NCI-H2171 treated with DMSO at 0.1 percent for 48 hours (cell line): ENCODE measurements at places on chromosomes 11 and 22.
A peak's percentile ranks its signal among the peaks of the same experiment; 100 is the strongest.

DNA sequence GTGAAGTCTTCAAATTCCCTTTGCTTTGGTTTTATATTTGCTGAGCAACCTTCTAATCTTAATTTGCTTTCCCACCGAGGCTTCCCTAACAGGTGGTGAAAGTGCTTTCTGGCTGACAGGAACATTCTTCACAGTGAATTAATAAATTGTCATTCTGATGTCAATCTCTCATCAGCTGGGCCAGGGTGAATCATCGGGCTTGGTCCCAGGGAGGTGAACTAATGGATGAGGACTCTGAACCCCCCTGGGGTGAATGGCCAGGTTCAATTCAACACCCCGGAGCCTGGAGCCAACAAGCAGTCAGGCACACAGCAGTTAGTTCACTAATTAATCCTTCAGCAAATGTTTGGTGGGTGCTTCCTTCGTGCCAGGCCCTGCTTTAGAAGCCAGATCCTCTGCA lies 155.4 kb upstream of the PDGFD start:
- DNase-seq, result no peak

- DNase-seq, result no peak
Measured at GRCh38 chr11:117997823-117998579, 11.8 kb downstream of the IL10RA start.

- peak; percentile 57 for DNase-seq
Measured at GRCh38 chr11:130454491-130455252, 6.2 kb downstream of the ADAMTS15 start.

- DNase-seq, result no peak
Measured at GRCh38 chr11:132349811-132350733, 979.7 kb downstream of the NTM start.

GRCh38 chr22:45602004-45602733 lies 69.5 kb upstream of the ATXN10 start:
- DNase-seq, result no peak

- DNase-seq, result no peak
Measured at GRCh38 chr22:36573815-36574363, 44.9 kb upstream of the EIF3D start.

- no peak for DNase-seq
Measured at GRCh38 chr11:94302776-94303175, 1.6 kb upstream of the IZUMO1R start.

- peak; percentile 2 for DNase-seq
Measured at GRCh38 chr11:106424111-106424510, 346.6 kb downstream of the AASDHPPT start.

DNA sequence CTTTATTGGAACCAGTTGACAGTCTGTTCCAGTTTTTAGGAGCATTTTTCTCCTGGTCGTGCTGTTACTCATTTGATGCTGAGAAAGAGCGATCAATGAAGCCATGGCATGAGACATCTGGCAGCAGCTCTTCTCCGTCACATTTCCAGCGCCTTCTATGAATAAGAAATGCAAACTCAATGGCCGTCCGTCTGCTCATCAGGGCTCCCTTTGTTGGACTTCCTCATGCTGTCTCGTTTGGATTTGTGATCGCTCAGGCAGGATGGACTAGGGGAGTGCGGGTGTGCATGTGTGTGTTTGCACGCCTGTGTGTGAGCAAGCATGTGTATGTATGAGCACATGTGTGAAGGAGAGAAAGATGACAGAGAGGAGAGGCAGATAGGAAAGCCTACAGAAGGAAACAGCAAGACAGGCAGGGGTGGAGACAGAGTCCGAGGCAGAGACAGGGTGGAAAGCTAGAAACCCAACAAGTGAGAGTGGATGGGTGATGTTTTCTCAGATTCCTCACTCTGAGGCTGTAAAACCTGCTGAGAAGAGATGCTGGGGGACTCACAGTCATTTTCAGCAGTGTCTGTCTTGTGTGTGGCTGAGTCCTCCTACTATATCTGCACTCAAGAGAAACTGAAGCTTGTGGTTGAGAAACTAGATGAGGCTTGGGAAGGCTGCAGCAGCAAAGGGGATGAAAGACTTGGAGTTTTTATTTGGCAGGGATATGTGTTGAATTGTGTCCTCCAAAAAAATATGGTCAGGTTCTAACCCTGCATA lies 56.0 kb upstream of the CLMP start:
- no peak for DNase-seq

DNA sequence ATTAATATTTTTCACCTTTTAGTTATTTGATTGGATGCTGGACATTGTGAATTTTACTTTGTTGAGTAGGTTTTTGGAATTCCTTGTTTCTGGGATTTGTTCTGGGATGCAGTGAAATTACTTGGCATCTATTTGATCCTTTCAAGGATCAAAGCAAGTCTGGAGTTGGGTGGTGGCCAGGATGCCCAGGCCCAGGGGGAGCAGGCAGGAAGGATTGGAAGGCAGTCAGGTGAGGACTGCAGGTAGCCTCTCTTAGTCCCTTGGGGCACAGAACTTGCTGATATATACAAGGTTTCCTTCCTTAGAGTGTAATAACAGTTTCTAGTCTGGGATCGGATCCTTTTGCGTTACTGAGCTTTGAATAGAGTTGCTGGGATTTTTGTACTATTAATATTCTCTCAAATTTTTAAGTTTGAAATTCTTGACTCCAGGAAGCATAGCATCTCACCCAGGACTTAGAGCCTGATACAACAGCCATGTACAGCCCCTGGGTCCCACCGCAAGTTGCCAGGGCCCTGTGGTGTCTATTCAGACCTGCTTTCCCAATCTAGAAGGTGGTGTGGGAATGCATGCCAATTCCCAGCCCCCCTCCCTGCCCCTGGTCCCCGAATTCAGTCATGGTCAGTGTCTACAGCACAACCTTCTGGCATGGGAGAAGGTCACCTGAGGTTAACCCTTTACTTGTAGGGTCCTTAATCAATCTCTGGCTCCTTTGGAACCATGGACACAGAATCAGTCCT lies 6.1 kb downstream of the ZNF74 start:
- no peak for DNase-seq

GRCh38 chr11:105718641-105719040 lies 108.8 kb downstream of the GRIA4 start:
- no peak for DNase-seq

DNA sequence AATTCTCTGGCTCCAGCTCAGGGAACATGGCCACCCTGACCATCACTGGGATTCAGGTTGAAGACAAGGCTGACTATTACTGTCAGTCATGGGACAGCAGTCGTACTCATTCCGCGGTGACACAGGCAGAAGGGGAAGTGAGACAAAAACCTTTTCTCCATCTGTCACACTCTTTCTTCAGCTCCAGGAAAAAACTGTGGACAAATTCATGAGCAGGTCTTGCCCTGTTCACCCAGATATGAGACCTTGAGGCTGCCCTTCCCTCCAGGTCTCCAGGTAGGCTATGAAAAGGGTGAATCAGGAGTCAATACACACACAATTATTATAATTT lies 39.4 kb upstream of the GGTLC2 start:
- DNase-seq, result no peak

DNA sequence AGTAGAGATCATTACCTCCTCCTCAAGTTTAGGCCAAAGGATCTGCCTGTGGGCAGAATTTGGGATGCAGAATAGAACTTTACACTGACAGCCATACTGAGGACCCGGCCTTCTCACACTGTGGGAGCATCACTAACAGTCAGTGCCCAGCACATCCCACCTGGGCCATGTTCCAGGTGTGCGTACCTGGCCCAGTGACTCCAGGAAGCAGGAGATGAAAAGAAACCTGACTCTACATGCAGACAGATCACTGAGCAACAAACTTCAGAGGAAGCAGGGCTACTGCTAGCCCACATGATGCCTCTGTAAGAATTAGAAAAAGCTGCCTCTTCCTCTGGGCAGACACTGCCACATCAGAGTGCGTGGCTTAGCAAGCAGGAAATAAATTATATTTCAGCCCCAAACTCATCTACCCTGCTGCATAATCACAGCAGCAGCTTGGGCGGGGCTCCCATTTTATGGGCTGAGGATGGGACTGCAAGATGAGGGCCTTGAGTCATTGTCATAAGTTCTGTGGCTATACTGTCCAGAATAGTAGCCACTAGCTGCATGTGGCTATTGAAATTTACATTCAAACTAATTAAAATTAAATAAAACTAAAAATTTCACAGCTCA lies 6.0 kb upstream of the LMO2 start:
- no peak for DNase-seq

DNA sequence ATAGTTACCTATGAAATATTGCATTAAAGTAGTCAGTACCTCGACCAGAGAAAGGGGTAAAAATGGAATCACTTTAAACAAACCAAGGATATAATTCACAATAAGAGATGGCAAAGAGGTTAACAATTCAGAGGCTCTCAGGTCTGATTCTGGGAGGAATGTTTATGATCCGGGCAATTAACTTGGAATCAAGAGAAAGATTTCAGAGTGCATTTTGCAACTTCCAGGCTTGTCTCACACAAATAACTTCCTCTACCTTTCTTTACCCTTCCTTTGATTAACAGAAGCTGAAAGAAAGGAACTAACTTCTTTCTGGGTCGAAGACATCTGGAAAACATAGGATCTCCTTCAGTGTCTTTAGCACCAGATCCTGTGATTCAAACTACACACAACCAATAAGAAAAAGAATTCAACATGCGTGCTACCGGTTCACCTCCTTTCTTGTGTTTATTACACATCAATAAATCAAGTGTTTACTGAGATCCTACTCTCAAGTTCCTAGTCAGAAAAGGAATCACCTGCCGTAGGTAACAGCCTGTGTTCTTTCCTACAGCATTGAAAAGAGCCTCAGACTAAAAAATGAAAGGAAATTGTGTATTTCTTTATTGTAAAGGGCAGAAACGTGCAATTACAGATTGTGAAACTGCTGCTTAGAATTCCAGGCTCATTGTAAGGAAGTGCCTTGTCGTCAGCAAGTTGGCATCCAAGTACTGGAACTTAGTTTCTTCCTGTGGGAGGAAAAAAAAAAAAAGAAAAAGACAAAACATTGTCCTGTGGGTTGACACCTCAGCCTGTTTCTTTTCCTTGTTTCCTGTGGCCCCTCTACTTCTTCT lies 29.5 kb downstream of the CARD18 start:
- DNase-seq, result no peak

GRCh38 chr11:33162831-33163230 lies 1.6 kb upstream of the CSTF3 start:
- DNase-seq, result peak; percentile 37

DNA sequence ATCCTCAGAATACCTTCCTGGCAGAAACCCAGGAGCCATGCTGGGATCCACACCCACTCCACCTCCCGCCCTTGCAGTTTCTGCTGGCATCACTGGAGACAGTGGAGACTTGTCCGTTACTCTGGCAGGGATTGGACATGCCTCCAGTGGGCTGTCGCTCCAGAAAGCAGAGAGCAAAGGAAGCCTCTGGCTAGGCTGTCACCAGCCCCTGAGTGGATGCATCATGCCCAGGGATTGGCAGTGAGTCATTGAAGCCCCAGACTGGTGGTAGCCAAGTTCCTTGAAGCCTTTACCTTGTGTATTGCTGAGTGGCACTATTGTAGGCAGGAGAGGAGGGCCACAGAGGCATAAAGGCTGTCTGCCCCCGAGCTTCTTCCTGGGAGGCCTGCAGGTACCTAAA lies 34.8 kb upstream of the E2F8 start:
- no peak for DNase-seq

DNA sequence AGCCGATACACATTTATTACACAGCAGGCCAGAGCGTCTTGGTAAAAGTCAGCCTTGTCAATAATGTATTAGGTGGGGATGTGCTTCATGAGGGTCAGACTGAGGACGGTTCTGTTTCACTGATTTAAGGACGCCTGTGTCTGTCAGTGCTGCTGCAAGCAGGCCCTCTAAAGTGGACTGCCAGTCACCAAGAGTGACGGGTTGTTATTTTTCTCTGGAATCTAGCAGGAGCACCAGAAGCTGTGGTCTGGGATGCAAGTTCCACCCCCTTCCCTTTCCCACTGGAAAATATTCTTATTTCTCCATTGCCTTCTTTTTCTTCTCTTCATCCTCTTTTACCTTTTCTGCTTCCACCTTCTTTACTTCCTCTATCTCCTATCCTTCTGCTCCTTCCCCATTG lies 191.2 kb upstream of the NCAM1 start:
- DNase-seq, result no peak

DNA sequence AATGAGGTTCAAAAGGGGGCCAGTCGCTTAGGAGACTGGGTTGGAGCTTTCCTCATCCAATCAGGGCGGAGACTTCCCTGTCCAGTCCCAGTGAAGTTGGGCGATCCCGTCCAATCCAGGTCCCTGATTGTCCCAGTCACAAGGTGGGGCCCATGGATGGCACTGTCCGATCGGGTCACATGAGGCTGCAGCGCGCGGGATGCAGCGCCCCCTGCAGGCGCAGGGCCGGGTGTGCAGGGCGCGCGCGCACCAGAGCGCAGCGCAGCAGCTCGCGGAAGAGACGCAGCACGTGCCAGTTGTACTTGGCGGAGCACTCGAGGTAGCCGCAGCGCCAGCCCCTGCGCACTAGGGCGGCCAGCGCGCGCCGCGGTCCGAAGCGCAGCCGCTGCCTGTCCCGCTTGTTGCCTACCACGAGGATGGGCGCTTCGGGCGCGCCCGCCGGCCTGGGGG lies 2.3 kb downstream of the RASL10A start:
- no peak for DNase-seq

DNA sequence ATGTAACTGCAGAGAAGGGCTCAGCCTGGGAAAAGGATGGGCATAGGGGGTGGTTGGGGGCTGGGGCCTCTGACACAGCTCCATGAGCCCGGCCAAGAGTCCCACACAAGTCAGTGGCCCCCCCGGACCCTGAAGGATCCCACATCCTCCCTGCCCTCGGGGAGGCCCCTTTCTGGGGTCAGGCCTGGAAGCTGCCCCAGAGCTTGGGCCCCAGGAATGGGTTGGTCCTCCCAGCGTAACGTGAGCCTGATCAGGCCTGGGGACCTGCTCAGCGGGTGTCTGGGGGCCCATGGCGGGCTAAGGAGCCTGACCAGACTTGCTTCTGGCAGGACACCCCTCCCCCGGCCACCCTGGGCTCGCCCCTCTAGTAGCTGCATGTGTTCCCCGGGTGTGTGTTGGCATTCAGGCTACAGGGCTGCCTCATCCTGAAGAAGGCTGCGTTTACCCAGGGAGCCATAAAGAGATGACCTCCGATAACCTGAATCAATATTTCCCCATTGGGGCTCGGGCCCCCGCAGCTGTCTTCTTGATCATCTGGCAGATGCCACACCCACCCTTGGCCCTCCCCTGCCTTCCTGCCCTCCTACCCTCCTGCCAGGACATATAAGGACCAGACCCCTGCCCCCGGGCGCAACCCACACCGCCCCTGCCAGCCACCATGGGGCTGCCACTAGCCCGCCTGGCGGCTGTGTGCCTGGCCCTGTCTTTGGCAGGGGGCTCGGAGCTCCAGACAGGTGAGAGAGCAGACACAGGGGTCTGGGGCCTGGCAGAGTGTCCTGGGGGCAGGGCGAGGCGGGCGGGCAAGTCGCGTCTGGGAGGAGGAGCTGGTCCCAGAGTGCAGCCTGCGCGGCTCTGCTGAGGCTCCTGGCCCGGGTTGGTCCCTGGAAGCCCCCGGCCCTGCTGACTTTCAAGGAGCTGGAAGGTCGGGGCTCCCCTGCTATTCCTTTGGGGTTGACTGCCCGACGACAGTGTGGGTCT lies at the start of gene MUC2:
MUC2 (plus strand) TSS at position 631 of the 978 bp plus-strand sequence.
- no peak for DNase-seq

GRCh38 chr11:44539971-44540370 lies 25.5 kb upstream of the CD82 start:
- DNase-seq, result no peak
